ENCODE measurements at places on chromosomes 16 and 17.

DNA sequence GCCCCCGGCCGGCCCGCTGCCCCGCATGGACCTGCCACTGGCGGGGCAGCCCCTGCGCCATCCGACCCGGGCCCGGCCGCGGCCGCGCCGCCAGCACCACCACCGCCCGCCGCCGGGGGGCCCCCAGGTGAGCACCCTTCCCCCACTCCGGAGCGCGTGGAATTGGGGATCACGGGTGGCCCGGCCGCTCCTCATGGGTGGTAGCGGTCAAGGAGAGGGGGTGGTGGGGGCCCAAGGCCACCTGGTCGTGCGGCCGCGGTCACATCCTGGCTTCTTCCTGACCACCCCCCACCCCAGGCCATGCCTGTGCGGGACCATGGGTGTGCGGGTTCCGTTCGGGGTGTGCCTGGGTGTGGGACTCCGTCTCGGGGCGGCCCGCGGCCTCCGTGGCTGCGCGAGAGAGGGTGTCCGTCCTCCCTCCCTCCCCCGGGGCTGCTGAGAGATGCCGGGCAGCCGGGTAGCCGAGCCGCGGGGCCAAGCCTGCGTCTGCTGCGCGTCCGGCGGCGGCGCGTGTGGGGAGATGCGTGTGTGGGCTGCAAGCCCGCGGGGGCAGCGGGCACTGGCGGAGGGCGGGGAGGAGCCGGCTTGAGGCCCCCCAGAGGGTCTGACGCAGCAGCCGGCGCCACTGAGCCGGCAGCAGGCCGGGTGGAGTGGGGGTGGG lies 6.8 kb downstream of the ACD start:
- no peak for DNase-seq
- H3K27me3 ChIP-seq = no peaks in the 10 kb centered on the region
- peaks cover 3% of the 10 kb centered on the region for H3K4me1 ChIP-seq
- H3K36me3 ChIP-seq = peaks cover 82% of the 10 kb centered on the region

- no peak overlapping the region for H3K27ac ChIP-seq
- H3K36me3 ChIP-seq = no peaks in the 10 kb centered on the region
- H3K27me3 ChIP-seq = no peaks in the 10 kb centered on the region
- H3K4me3 ChIP-seq = no peak overlapping the region
- DNase-seq = no peak
These were observed 5.1 kb upstream of the KLHL36 start for GRCh38 chr16:84643180-84643583.

- H3K4me1 ChIP-seq = no peaks in the 10 kb centered on the region
- H3K27me3 ChIP-seq = no peaks in the 10 kb centered on the region
- no peak overlapping the region for H3K27ac ChIP-seq
These were observed 284.5 kb downstream of the MAF start for GRCh38 chr16:79316004-79316458.

GRCh38 chr16:3637371-3637923 lies 17.0 kb upstream of the DNASE1 start:
- peaks cover 12% of the 10 kb centered on the region for H3K36me3 ChIP-seq
- H3K27me3 ChIP-seq = no peaks in the 10 kb centered on the region
- peaks cover 7% of the 10 kb centered on the region for H3K4me1 ChIP-seq
- no peak overlapping the region for H3K4me3 ChIP-seq
- no peak for DNase-seq
- no peak overlapping the region for H3K27ac ChIP-seq

- peak overlapping the region; percentile 98 for H3K27ac ChIP-seq
- peaks cover 14% of the 10 kb centered on the region for H3K4me1 ChIP-seq
- H3K27me3 ChIP-seq = no peaks in the 10 kb centered on the region
- peaks cover 10% of the 10 kb centered on the region for H3K36me3 ChIP-seq
- H3K4me3 ChIP-seq = peak overlapping the region; percentile 89
These were observed 567 bp downstream of the GNA13 start for GRCh38 chr17:65055708-65056638.

DNA sequence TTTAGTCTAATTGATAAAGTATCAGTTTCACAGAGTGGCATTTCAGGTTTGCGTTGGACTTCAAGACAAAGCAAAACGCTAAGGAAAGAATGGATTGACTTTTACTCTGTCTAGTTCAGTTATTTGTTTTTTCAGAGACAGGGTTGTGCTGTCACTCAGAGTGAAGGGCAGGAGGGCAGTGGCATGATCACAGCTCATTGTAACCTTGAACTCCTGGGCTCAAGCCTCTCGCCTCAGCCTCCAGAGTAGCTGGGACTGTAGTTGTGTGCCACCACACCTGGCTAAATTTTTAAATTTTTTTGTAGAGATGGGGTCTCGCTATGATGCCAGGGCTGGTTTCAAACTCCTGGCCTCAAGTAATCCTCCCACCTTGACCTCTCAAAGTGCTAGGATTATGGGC lies 86.4 kb downstream of the CACNG1 start:
- no peak overlapping the region for H3K4me3 ChIP-seq
- H3K4me1 ChIP-seq = no peaks in the 10 kb centered on the region
- H3K27me3 ChIP-seq = no peaks in the 10 kb centered on the region
- no peak for DNase-seq
- peaks cover 27% of the 10 kb centered on the region for H3K36me3 ChIP-seq
- H3K27ac ChIP-seq = no peak overlapping the region

DNA sequence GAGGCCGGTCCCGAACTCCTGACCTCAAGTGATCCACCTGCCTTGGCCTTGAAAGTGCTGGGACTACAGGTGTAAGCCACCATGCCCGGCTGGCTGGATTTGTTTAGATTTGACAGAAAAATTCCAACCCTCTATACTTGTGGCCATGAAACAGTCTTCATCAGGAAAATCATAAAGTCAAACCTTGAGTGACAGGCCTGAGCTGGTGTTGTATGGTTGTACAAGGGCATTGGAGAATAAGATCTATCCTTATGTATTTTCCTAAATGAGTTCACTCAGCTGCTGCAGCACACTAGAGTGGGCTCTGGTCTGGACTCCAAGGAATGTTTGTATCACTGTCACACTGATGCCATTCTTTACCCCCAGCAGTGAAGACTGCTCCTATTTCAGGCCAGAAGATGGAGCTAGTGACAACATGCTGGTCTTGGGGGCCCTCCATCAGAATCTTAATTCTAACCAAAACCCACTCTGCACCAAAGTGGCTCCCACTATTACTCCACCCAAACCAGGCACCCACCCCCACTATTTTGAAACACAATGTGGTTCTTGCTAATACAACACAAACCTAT lies 27.4 kb downstream of the SNX11 start:
- H3K36me3 ChIP-seq = peaks cover 11% of the 10 kb centered on the region
- H3K27ac ChIP-seq = no peak overlapping the region
- H3K4me3 ChIP-seq = no peak overlapping the region
- H3K4me1 ChIP-seq = no peaks in the 10 kb centered on the region
- no peak for DNase-seq

DNA sequence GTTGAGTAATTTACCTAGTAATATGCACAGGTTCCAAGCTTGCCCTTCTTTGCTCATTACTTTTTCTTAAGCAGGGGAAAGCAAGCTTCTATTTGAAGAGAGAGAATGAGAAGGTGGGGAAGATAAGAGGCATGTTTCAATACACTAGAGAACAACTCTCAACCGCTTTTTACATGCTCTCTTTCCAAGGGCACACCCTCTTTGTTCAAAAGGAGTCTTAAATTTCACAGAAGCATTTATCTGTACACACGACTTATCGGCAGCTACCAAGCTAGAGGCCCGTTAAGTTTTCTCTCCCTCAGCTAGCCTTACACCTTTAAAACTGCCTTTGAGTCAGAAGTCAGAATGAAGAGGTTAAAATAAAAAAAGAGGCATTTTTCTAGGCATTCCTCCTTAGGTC lies 79.6 kb downstream of the STH start:
- H3K4me3 ChIP-seq = no peak overlapping the region
- no peaks in the 10 kb centered on the region for H3K27me3 ChIP-seq
- peaks cover 29% of the 10 kb centered on the region for H3K36me3 ChIP-seq
- DNase-seq = no peak

GRCh38 chr16:29816694-29817441 lies 916 bp downstream of the PAGR1 start:
- no peak for DNase-seq
- peaks cover 58% of the 10 kb centered on the region for H3K4me1 ChIP-seq
- peak overlapping the region; percentile 83 for H3K4me3 ChIP-seq
- peak overlapping the region; percentile 84 for H3K27ac ChIP-seq
- H3K36me3 ChIP-seq = peaks cover 13% of the 10 kb centered on the region
- no peaks in the 10 kb centered on the region for H3K27me3 ChIP-seq

GRCh38 chr17:34798581-34798980 lies 162.7 kb downstream of the CCT6B start:
- H3K4me3 ChIP-seq = no peak overlapping the region
- no peaks in the 10 kb centered on the region for H3K4me1 ChIP-seq
- H3K27ac ChIP-seq = no peak overlapping the region

- H3K4me1 ChIP-seq = no peaks in the 10 kb centered on the region
- H3K36me3 ChIP-seq = no peaks in the 10 kb centered on the region
- H3K4me3 ChIP-seq = no peak overlapping the region
- no peak for DNase-seq
- H3K27ac ChIP-seq = no peak overlapping the region
- H3K27me3 ChIP-seq = no peaks in the 10 kb centered on the region
These were observed 14.2 kb upstream of the TEKT5 start for GRCh38 chr16:10708969-10709368.

DNA sequence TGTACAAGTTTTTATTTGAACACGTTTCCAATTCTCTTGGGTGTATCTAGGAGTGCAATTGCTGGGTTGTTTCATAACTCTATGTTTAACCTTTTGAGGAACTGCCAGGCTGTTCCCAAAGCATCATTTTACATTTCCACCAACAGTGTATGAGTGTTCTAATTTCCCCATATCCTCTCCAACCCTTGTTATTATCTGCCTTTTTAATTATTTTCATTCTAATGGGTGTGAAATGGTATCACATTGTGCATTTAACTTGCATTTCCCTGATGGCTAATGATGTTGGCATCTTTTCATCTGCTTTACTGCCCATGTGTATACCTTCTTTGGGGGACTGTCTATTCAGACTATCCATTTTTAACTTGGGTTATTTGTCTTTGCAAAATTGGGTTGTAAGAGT lies 104.2 kb downstream of the USP31 start:
- no peak for DNase-seq
- no peaks in the 10 kb centered on the region for H3K4me1 ChIP-seq
- no peak overlapping the region for H3K27ac ChIP-seq
- H3K4me3 ChIP-seq = no peak overlapping the region
- no peaks in the 10 kb centered on the region for H3K27me3 ChIP-seq
- no peaks in the 10 kb centered on the region for H3K36me3 ChIP-seq

DNA sequence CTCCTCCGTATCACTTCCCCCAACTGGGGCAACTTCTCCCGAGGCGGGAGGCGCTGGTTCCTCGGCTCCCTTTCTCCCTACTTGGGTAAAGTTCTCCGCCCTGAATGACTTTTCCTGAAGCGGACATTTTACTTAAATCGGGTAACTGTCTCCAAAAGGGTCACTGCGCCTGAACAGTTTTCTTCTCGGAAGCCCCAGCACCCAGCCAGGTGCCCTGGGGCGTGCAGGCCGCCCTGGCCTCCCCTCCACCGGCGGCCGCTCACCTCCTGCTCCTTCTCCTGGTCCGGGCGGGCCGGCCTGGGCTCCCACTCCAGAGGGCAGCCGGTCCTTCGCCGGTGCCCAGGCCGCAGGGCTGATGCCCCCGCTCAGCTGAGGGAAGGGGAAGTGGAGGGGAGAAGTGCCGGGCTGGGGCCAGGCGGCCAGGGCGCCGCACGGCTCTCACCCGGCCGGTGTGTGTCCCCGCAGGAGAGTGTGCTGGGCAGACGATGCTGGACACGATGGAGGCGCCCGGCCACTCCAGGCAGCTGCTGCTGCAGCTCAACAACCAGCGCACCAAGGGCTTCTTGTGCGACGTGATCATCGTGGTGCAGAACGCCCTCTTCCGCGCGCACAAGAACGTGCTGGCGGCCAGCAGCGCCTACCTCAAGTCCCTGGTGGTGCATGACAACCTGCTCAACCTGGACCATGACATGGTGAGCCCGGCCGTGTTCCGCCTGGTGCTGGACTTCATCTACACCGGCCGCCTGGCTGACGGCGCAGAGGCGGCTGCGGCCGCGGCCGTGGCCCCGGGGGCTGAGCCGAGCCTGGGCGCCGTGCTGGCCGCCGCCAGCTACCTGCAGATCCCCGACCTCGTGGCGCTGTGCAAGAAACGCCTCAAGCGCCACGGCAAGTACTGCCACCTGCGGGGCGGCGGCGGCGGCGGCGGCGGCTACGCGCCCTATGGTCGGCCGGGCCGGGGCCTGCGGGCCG lies 1.6 kb downstream of the HIC1 start:
- no peaks in the 10 kb centered on the region for H3K27me3 ChIP-seq
- no peak overlapping the region for H3K27ac ChIP-seq
- H3K4me1 ChIP-seq = peaks cover 31% of the 10 kb centered on the region

DNA sequence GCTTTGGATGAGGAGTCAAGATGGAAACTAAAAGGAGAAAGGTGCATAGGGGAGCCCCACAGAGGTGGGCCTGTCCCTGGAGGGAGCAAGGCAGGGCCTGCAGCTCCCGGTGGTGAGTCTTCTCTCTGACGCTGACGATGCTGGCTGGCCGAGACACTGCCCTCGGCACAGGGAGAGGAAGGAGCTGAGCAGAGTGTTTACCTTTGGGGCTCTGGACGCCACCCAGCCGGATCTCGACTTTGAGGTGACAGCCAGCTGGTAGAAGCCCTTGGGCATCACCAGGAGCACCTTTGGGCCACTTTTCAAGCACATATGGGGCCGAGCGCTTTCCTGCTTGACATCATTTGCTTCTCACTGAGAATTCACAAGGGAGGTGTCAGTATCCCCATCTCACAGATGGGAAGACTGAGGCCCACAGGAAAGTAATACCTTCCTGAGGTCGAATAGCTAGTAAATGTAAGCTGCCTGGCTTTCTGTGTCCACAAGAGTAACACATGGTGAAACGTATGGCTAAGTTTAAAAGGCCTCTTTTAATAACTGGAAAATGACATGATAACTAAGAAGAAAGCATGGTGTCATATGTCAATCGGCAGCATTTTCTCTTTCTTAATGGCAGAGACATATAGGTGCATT lies 294.3 kb upstream of the TNRC6C start:
- H3K4me3 ChIP-seq = no peak overlapping the region
- peaks cover 17% of the 10 kb centered on the region for H3K4me1 ChIP-seq
- no peaks in the 10 kb centered on the region for H3K27me3 ChIP-seq
- H3K27ac ChIP-seq = no peak overlapping the region

DNA sequence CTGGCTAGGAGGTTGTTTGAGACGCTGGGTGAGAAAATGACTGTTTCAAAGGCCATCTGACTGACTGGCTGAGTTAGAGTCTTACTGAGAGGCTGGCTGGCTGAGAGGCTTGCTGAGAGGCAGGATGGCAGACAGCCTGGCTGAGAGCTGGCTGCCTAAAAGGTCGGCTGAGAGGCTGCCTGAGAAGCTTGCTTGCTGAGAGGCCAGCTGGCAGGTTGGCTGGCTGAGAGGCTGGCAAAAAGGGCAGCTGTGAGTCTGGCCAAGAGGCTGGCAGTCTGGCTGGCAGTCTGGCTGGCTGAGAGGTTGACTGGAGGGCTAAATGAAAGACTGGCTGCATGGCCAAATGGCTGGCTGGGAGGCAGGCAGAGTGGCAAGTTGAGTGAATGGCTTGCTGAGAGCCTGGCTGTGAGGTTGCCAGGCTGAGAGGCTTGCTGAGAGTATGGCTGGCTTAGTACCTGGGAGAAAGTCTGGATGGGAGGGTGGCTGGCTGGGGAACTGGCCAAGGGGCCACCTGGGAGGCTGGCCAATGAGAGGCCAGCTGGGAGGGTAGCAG lies 35.3 kb upstream of the ACSM2B start:
- no peaks in the 10 kb centered on the region for H3K36me3 ChIP-seq
- no peak overlapping the region for H3K27ac ChIP-seq
- no peak for DNase-seq
- no peak overlapping the region for H3K4me3 ChIP-seq
